Esophagus muscularis mucosa (tissue), 4 donors: ENCODE measurements at places on chromosomes 12 and 14. TPM values are rescaled to one million over a fixed set of nuclear protein-coding genes. Genes with fewer than 3 reads are reported as not detected.

DNA sequence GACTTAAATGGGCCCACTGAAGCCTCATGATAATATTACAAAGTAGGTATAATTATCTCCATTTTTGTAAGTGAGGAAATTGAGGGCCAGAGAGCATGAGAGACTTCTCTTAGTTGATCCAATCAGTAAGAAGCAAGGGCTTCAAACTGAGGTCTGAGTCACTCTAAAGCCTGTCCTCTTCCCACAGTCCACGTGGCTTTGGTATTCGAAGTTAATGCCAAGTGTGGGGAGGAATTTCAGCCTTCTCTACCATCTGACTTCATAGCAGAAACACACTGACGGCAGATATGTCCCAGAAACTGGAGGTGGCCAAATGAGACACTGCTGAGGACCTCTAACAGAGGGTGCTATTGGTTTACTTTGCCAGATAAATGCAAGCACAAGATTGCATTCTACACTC lies 114.4 kb upstream of the OVCH1 start:
- H3K27ac ChIP-seq, result no peak overlapping the region
- no peaks in the 10 kb centered on the region for H3K36me3 ChIP-seq
- no peaks in the 10 kb centered on the region for H3K27me3 ChIP-seq
- no peak overlapping the region for H3K4me3 ChIP-seq

- DNase-seq, result no peak
- H3K4me3 ChIP-seq, result no peak overlapping the region
- H3K36me3 ChIP-seq, result no peaks in the 10 kb centered on the region
Observed at GRCh38 chr14:94501588-94502516, 7.4 kb downstream of the SERPINA12 start.

- no peaks in the 10 kb centered on the region for H3K4me1 ChIP-seq
- no peaks in the 10 kb centered on the region for H3K27me3 ChIP-seq
- DNase-seq, result no peak
- peak overlapping the region; percentile 55 for H3K27ac ChIP-seq
Observed at GRCh38 chr14:53714495-53715192, 242.0 kb downstream of the BMP4 start.

The CLEC4C gene
- total RNA-seq, result not detected

The CD4 gene
- total RNA-seq, result 6.6 TPM
